H1 (cell line): ENCODE measurements at places on chromosomes 16 and 17.
A peak's percentile ranks its signal among the peaks of the same experiment; 100 is the strongest.

DNA sequence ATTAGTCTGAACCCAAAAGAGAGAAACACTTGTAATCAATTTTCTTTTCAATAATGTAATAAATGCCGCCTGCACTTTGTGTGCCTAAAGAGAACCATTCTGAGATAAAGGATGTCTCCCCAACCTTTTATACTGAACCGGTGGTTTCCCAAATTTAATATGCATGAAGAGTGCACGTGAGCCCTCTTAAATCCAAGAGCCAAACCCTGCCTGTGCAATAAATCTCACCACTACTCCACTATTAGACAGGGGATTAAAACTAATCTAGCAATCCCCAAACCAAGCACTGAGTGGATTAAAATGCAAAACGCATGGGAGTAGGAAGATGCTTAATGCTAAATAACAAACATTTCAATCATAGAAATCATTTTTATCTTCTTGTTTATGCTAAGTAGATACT lies 351.0 kb upstream of the PSMD7 start:
- DNase-seq: no peak

GRCh38 chr16:2745116-2745890 lies 7.1 kb upstream of the SRRM2 start:
- DNase-seq: no peak

- DNase-seq: no peak
Measured at GRCh38 chr17:48012654-48013053, 24.9 kb downstream of the COPZ2 start.

DNA sequence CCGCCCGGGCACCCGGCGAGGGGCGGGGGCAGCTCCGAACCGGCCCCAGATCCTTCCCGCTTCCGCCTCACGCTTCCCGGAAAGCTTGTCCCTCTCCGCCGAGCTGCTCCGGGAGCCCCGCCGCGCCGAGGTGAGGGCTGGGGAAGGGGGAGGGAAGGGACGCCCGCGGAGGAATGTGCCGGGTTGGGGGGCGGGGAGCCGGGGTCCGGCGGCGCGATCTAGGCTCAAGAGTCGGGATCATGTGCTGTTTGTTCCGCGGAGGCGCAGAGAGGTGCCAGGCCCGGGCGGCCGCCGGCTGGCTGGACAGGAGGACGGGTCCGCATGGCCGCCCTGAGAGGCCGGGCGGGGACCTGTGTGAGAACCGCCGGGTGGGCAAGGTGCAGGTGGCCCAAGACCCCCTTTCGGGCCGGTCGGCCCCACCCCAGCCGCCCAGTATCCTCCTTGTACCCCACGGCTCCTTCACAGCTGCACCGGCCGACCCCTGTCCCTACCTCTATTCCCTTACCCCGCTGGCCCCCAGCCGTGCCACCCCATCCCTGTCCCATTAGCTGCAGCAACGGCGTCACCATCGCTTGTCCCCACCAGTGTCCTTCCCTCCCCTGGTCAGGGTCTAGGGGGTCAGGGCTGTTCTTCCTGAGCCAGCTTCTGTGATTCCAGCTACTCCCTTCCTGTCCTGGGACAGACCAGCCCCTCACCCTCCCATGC lies 429 bp downstream of the KIF1C start:
- DNase-seq: peak; percentile 85

GRCh38 chr16:71565812-71566700 lies 10.8 kb downstream of the TAT start:
- DNase-seq: no peak

DNA sequence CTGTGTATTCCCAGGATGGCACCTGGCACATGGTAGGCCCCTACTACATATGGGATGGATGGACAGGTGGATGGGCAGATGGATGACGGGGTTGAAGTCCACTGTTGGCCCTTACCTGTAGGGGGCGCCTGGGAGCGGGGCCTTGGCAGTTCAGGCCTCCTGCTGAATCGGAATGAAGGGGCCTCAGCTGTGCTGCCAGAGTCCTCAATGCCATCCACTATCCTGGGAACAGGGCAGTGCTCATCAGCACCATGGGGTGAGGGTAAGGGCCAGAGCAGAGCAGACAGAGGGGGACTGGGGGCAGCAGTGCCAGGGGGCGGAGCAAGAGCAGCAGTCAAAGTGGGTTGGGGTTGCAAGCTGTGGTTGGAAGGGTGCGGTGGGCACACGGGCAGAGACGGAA lies 8.3 kb upstream of the RAB5C start:
- no peak for DNase-seq

DNA sequence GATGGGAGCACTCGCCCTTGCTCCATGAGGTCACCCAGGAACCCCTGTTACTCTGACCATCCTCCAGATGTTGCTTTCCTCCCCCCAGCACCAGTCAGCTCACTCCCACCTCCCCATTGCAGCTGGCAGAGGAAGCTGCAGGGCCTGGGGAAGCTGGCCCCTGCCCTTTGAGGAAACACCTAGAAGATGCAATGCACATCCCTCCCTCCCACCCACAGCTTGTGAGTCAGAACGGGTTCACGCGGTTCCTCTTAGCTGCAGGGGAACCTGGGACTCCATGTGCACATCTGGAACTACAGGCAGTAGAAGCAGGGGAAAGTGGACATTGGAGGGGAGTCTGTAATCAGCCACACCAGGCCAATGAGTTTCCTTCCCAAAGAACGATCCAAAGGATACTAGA lies 96.9 kb downstream of the KATNIP start:
- no peak for DNase-seq

- no peak for DNase-seq
Measured at GRCh38 chr16:4637501-4638166, 13.0 kb downstream of the MGRN1 start.

- no peak for DNase-seq
Measured at GRCh38 chr16:86786338-86786737, 208.0 kb downstream of the FOXL1 start.

DNA sequence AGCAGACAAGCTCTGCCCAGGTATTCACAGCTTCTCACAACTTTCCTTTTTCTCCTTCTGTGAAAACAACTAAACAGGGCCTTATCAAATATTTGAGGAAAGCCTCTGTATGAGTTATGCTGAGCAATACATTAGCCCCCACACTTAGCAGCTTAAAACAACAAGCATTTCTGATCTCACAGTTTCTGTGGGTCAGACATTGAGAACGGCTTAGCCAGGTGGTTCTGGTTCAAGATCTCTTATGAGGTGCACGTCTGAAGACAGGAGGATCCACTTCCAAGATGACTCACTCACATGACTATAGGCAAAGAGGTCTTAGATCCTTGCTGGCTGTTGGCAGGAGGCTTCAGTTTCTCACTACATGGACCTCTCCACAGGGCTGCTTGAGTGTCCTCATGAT lies 181.4 kb upstream of the WSCD1 start:
- DNase-seq: no peak

- no peak for DNase-seq
Measured at GRCh38 chr17:62140836-62141235, 75.8 kb upstream of the MED13 start.

DNA sequence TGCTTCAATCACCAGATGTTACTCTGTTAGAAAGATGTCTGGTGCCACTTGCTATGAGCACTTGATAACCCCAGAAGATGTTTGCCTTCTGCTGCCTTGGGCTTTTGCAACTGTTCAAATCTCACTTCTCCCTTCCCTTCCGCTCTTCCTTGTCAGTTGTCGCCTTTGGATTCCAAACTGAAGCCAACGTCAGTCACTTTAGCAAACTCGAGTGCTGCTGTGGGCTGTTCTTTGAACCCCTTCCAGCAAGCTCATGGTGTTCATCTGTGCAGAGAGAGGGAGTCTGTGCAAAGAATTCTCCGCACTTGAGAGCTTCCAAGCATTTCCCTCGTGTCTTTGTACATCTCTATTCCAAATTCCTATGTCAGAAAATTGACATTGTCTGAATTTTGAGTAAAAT lies 879.4 kb downstream of the CDH11 start:
- DNase-seq: no peak

GRCh38 chr16:66408163-66409048 lies 18.7 kb upstream of the BEAN1 start:
- DNase-seq: no peak

- peak; percentile 41 for DNase-seq
Measured at GRCh38 chr16:106623-107324, 28.7 kb downstream of the MPG start.

DNA sequence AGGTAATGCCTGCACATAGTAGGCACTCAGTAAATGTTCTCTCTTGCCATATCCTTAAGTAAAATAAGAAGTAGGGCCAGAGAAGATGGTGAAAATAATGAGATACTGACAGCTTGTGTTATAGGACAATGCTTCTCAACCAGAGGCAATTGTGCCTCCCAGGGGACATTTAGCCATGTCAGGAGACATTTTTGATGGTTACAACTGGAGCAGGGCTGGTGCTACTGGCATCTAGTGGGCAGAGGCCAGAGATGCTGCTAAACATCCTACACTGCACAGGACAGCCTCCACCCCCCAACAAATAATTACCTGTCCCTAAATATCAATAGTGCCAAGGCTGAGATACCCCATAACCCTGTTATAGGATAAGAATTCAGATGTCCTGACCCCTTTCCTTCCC lies 1.7 kb downstream of the RAD51D start:
- no peak for DNase-seq

DNA sequence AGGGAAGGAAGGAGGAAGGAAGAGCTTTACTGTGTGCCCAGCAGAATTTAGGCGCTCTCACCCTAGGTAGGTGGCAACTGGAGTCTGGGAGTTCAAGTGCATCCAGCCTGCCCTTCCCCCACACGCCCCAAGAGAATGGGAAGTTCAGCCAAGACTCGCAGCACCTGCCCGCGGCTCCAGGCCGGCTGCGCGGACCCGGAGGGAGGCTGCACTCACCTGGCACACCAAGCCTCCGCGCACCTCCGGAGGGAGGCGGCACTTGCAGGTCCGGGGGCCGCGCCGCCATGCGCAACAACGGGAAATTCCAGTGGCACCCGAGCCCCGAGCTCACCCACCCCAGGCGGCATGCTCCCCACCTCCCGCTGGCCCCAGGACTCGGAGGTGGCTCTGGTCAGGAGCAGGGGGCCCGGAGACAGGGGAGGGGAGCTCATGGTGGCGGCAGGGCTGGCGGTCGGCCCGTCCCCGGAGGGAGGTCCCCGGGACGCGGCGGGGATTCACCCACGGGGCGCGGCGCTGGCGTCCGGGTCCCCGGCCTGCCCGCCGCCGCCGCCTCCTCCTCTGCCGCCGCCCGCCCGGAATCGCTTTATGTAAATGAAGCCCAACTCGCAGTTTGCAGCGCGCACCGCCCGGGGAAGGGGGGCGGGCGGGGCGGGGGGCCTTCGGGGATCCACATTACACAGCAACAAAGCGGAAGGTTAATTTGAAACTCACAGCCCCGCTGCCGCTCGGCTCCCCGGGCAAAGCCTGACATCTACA lies at the start of gene ZFHX3:
Gene ZFHX3, minus strand, starts transcription at position 593 of the 756 bp plus-strand sequence. CDS start 87,983 bp downstream, outside the sequence.
- no peak for DNase-seq

- no peak for DNase-seq
Measured at GRCh38 chr16:25867041-25867440, 175.3 kb downstream of the HS3ST4 start.

GRCh38 chr17:68611353-68612208 lies 10.4 kb upstream of the FAM20A start:
- no peak for DNase-seq

DNA sequence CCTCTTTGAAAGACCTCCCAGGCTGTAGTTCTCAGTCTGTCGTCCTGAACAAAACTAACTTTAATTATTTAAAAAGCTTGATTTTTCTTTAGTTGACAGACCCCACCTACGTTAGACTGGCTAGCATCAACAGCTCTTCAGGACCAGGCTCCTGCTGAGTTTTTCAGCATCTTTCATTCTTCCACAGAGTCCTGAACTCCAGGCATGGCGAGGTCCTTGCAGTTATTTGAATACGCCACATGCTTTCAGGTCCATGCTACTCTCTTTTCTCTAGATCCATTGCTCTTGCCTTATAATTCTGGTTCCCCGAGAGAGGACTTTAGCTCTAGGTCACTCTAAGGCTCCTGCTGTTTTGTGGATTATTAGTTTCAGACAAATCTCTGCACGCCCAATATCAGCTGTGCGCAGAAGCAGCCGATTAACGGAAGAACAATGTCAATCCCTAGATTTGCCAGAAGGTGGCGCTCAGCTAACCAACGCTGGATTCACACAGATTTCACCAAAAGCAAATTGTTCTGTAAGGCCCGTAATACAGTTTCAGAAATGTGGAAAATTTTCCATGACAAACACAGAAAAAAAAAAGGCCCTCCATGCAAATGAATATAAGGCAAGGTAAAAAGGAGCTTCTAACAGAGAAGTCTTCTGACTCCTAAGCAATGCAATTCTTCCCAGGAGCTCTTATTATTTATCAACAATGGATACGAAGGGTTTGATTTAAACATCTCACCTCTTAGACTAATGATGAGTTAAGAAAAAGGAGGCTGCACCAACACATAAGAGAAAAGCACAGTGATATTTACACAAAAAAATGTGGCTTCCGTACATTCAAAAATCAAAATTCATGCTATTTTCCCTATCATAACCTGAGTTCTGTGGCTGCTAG lies 33.5 kb upstream of the BCO1 start:
- peak; percentile 55 for DNase-seq

DNA sequence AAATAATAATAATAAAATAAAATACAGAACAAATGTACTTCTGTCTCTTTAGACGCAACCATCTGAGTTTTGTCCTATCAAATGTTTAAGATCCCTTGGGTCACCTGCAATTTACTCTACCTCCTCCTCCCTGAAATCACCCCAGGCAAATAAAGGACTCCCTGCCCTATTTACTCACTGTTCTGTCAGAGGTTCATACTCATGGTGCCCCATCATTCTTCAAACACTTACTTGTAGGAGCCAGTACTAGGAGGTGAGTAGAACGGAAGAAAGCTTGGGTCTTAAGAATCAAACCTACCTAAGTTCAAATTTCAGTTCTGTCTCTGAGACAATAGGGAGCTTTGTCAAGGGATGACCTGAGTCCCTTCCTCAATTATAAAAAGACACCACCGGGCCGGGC lies 3.8 kb downstream of the TBC1D10B start:
- DNase-seq: no peak

GRCh38 chr16:8376430-8376829 lies 213.9 kb downstream of the TMEM114 start:
- no peak for DNase-seq

GRCh38 chr16:67017421-67017750 lies 11.6 kb upstream of the CBFB start:
- no peak for DNase-seq

GRCh38 chr17:19717411-19717908 lies 1.1 kb upstream of the SLC47A2 start:
- no peak for DNase-seq

GRCh38 chr16:75593825-75594820 lies 27.9 kb downstream of the GABARAPL2 start:
- DNase-seq: peak; percentile 62

DNA sequence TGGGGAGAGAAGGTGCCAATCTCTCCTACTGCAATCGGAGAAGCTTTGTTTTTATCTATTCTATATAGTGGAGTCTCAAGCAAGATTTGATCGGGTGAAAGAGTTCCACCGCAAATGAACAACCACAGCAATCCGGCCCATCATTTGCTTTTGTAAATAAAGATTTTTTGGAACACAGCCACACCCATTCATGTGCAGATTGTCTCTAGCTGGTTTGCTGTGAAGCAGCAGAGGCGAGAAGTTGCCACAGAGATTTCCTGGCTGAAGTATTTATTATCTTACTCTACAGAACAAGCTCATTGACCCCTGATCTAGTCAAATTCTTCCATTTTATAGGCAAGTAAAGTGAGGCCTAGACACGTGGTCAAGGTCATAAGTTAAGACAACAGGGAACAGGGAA lies 195.5 kb upstream of the TNRC6C start:
- DNase-seq: no peak
